ENCODE measurements at places on chromosomes 1 and 21.

DNA sequence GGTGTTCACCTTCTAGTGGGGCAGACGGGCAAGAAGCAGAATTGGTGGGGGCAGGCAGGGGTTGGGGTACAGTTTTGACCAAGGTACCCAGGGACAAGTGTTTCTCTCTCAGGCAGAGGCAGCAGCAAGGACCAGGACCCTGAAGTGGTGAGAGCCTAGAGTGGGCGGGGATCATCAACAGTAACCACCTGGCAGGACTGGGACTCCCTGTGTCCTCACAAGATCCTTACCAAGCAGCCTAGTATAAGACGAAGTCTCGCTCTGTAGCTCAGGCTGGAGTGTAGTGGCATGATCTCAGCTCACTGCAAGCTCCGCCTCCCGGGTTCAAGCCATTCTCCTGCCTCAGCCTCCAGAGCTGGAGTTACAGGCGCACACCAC, 3.2 kb upstream of the NADK start:
- peaks cover 71% of the 10 kb centered on the region for H3K4me1 ChIP-seq
- peaks cover 20% of the 10 kb centered on the region for H3K36me3 ChIP-seq
- DNase-seq, result no peak
- H3K27ac ChIP-seq, result peak overlapping the region; percentile 97

- no peaks in the 10 kb centered on the region for H3K36me3 ChIP-seq
- no peak for DNase-seq
- no peaks in the 10 kb centered on the region for H3K4me1 ChIP-seq
- no peak overlapping the region for H3K27ac ChIP-seq
- H3K4me3 ChIP-seq, result no peak overlapping the region
These were observed 100.5 kb upstream of the COA6 start for GRCh38 chr1:234272656-234273312.

DNA sequence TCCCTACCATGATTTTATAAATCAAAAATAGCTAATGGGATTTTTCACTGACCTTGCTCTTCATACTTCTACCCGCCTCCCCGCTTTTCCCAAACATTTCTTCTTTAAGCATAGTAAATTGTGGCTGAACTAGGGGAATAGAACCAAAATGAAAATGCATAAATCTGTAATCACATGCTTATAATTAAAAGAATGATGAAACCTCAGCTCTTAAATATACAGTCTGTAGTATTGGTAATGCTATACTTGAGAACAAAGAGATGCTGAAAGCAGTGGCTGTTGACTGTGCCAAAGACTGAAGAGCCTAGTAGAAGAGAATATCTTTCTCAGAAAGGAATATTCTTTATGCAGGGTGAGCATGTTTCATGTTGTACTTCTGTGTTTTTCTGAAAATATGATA, 249.1 kb downstream of the GREM2 start:
- H3K4me1 ChIP-seq, result no peaks in the 10 kb centered on the region
- H3K4me3 ChIP-seq, result no peak overlapping the region
- no peak overlapping the region for H3K27ac ChIP-seq

DNA sequence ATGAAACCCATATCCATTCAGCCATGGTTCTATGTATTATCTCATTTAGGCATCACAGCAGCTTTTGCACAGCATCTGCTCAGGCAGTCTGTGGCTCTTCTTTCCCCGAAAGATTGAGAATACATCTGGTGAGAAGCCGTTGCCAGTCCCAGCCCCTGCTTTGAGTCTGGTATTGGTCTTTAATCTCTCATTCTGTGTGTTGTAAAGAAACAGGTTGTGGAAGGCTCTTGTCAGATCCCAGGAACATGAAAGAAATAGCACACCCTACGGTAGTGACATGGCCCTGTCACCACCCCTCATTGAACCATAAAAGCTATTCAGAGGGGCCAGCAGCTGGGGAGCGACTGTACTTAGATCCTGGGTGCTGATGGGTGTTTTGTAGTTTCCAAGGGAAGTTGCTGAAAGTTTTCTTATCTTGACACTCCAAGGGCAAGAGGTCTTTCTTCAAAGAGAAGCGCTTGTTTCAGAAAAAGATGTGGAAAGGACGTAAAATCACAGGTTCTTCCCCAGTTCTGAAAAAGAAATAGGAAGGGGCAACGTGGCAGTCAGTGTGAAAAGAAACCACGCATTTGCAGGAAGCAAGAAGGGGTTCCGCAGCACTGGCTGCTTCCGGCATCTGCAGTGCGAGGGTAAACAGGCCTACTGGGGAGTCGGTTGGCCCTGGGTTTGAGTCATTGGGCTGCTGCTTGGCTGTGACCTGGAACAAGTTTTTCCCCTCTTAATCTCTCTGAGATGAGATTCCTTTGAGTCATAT, 145.0 kb downstream of the DHRS3 start:
- peaks cover 88% of the 10 kb centered on the region for H3K4me1 ChIP-seq
- DNase-seq, result no peak
- no peak overlapping the region for H3K4me3 ChIP-seq
- no peaks in the 10 kb centered on the region for H3K36me3 ChIP-seq

DNA sequence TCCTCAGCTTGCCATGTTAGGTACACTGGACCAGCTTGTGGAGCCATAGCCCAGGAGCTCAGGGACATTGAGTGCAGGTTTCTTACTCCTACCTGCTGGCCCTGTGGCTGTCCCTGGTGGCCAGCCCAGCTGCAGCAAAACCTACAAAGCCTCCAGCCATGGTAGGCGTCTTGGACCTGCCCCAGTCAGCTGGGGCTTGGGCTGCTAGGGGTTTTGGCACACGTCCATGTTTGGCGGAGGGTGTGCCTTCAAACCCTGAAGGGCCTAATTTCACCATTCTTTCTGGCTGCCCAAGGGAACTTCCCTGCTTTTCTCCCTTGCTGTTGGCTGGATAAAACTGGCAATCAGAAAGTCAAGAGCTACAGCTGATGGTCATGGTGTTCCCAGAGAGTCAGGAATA, 25.4 kb downstream of the HMGCS2 start:
- peak overlapping the region; percentile 11 for H3K27ac ChIP-seq
- no peaks in the 10 kb centered on the region for H3K36me3 ChIP-seq
- no peaks in the 10 kb centered on the region for H3K27me3 ChIP-seq

GRCh38 chr1:59979666-59980065, 53.1 kb upstream of the CYP2J2 start:
- no peak overlapping the region for H3K27ac ChIP-seq
- H3K4me3 ChIP-seq, result no peak overlapping the region
- H3K4me1 ChIP-seq, result no peaks in the 10 kb centered on the region
- no peak for DNase-seq

DNA sequence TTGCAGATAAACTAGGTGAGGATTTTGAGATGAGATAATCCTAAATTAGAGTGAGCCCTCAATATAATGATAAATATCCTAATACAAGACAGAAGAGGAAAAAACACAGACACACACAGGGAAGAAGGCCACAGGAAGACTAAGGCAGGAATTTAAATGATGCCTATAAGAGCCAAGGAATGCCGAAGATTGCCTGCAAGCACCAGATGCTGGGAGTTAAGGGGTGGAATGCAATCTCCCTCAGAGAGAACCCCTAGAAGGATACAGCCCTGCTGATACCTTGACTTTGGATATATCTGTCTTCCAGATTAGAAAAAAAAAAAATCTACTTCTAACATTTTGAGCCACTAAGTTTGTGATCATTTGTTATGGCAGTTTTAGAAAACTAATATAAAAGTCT, 299.7 kb upstream of the PRMT6 start:
- no peak for DNase-seq
- no peaks in the 10 kb centered on the region for H3K36me3 ChIP-seq
- H3K4me3 ChIP-seq, result no peak overlapping the region
- H3K27me3 ChIP-seq, result no peaks in the 10 kb centered on the region

Data from left ventricle myocardium inferior (tissue), 1 donor.